Natural killer cell (primary cell): ENCODE measurements at places on chromosomes 7 and 10.
A peak's percentile ranks its signal among the peaks of the same experiment; 100 is the strongest.

DNA sequence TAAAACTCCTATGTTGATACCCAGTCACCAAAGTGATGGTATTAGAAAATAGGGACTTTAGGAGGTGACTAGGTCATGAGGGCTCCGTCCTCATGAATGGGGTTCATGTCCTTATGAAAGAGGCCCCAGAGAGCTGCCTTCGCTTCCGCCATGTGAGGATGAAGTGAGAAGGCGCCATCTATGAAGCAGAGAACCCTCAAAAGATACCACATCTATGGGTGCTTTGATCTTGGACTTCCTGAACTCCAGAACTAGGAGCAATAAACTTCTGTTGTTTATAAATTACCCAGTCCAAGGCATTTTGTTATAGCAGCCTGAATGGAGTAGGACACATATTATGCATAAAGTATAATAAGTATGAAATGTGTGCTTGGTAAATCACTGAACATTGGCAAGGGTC lies 8.1 kb upstream of the PDSS1 start:
- DNase-seq: peak; percentile 44

DNA sequence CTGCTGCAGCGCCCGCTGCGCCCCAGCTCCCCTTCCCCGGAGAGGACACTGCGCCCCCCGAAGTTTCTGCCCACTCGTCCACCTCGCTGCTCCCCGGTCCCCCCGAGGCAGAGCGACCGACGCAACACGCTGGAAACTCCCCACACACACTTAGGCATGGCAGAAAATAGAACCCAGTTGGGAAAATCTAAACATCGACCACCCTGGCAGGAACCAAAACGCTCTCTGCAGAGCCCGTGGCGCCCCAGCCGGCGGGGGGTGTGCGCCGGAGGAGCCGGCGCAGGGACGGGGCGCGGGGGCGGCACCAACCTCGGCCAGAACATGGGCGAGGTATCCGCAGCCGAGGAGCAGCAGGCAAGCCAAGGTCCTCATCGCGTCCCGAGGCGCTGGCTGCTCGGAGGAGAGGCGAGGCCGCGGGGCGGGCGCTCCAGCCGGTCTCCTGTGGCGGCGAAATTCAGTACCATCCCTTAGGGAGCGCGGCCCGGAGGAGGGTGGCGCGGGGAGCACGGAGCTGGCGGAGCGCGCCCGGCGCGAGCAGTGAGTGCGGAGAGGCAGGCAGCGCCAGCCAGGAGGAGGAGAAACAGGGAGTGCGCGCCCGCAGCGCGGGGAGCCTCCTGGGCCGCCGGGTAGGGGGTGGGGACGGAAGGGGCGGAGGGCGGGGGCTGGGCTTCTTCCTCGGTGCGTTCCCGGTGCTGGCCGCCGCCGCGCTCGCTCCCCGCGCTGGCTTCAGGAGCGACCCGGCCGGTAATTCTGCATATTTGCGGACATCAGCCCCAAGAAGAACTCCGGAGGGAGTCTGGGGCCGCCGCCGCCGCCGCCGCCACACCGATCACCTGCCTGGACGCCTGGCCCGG lies 789 bp downstream of the PDGFA start:
- no peak for DNase-seq

DNA sequence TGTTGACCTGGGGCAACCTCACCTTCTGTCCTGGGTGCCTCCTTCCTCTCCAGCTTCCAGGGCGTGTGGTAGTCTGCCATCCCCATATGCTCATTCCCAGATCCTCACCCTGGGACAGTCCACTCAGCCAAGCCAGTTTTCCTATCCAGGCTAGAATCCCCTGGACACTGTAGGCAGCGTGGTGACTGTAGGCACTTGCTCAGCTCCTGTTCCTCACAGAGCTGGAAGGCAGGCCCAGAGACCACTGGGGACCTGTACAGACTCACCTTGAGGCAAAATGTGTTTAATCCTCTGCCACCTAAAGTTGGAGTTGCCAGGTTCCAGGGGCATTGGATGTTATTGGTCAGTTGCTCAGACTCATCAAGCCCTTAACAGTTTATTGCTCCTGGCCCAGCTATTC lies 2.4 kb upstream of the GRID1 start:
- no peak for DNase-seq

DNA sequence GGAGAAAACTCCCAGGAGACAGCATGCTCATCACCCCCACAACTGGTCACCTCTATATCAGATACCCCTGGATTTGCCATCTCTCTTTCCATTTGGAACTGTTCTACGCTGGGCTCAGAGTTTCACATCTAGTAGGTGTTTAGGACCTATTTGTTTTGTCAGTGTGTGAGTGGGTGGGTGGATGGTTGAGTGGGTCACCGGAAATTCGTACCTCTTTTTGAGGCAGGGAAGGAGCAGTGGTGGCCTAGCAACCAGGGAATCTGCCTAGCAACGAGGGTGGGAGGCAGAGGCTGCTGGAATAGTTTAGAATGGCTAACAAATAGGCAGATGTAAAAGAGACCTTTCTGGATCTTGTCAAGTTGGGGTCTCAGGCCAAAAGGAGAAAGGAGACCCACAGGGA lies 23.2 kb upstream of the SLF2 start:
- DNase-seq: no peak

- peak; percentile 39 for DNase-seq
Observed at GRCh38 chr7:585229-585711, 65.6 kb upstream of the PDGFA start.

DNA sequence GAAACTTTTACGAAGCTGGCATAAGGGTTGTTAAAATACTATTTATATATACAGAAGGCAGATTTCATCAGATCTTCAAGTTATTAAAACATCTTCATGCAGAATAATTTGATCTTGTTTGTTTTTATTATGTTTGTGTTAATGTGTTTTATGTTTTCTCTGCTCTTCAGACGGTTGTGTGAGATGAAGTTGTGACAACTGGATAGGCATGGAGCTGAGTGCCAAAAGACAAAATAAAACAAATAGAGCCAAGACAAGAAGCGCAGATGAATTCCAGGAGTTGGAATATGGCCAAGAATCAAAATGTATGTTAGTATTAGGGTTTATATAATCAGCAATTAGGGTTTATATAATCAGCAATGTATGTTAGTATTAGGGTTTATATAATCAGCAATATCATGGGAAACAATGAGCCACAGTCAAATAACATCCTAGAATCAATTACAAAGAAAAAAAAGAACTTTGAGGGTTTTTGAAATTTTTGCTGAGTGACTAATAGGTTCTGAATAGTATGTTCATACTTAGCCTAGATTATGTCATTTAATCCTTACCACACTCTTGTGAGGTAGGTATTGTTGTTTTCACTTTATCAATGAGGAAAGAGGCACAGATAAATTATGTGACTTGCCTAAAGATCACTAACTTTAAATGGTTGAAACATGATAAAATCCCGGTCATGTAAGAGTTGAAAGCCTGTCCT lies 488.0 kb upstream of the STEAP1 start:
- no peak for DNase-seq

DNA sequence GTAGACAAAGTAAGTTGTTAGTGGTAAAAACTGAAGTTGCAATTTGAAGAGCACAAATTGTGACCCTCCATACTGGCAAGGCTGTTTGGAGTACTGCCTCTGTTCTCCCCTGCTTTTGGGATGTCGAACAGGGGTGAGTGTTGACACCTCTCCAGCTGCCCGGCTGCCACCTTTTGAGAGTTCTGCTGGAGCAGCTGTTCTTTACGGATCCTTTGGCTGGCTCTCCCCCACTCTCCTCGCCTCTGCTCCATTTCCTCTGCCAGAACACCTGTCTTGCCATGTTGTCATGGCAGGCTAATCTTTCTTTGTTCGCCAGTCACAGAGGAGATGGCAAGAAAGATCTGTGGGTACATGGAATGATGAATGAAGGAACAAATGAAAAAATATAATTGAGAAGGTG lies 34.9 kb downstream of the INSYN2A start:
- no peak for DNase-seq

DNA sequence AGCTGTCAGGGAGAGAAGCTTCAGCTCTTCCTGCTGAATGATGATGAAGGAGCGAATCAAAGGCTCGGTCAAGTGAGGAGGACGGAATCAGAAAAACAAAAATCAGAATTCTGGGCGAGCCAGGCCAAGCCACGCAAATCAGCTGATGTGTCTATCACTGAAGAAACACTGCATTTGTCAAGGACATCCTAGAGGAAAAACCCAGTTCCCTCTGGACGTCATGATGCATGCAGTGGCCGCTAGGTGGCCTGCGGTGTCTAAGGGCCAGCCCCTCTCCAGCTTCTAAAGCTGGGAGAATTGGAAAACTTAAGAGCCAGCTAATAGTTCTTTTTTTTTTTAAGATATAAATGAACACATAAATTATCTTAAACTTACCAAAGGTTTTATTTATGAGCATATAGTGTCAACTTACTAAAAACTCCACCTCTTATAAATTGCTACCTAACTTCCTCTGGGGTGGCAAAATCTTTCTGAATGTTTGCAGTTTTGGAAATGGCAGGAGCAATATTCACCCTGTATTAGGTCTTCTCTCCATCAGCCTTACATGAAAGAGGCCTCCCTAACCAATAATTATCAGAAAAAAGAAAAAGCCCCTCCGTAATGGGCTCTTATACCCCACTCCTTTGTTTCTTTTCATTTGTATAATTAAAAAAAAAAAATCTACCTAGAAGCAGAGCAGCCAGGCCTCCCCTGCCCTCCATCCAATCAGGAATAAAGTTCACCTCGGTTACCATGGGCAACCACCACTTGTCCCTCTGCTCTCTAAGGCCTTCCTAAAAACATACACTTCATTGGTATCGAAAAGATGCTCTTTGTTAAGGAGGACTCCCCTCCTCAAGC lies 186.8 kb downstream of the USP6NL start:
- no peak for DNase-seq

DNA sequence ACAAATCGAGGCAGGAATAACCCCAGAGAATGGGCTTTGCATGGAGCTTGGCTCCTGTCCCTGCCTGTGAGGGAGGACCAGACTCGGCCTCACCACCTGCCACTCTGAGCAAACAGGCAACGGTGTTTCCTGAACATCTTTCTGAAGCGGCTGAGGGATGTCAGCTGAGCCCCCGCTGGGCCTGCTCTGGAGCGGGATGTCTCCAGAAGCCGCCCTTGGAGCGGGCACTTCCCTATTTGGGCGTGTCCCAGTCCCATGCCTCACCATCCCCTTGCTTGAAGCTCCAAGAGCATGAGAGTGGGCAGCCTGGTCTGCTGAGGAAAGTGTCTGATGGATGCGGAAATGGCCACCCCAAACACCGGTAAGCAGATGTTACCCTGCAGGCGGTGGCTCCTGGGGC lies 10.2 kb downstream of the ALKBH4 start:
- DNase-seq: no peak

- peak; percentile 51 for DNase-seq
Observed at GRCh38 chr7:152344253-152344652, 91.5 kb downstream of the KMT2C start.

DNA sequence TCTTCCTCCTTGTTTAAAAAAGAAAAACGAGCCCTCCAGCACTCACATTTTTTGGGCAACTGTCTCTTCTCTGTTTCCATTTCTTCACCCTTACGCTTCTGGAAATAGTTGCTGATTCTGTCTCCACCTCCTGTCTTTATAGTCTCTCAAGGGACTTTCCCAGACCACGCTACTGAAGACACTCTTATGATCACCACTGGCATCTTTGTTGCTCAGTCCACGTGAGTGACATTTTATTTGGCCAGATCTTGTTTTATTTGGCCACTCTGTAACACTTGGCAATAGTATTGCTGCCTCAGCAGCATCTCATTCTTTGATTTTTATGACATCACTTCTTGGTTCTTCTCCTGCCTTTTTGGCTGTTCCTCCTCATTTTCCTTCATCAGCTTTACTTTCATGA lies 21.6 kb upstream of the NME8 start:
- peak; percentile 4 for DNase-seq

DNA sequence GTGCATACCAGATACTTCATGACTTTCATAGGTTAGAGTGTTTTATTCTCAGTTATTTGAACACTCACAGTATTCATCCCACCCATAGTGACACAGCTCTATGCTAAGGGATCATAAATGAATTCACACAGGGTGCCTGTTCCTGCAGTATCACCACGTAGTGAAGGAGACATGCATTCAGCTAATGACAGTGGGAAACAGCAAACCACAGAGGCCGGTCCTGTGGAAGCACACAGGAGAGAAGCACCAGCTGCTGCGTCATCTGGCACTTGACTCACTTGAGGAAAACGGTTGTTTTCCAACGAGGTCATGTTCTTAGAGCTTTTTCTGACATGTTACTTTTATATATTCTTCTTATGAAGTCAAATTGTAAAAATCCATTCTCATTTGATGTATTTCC lies 73.0 kb downstream of the UBE3C start:
- no peak for DNase-seq

- DNase-seq: peak; percentile 22
Observed at GRCh38 chr10:103632247-103632642, 138.7 kb downstream of the NEURL1 start.
